ENCODE measurements at places on chromosomes 16 and 17.

- DNase-seq = no peak
Observed at GRCh38 chr16:70720425-70721201, 34.8 kb upstream of the MTSS2 start.

- DNase-seq = no peak
Observed at GRCh38 chr16:21197112-21197511, 14.3 kb downstream of the ZP2 start.

- no peak for DNase-seq
Observed at GRCh38 chr16:8554881-8555280, 35.4 kb downstream of the TMEM114 start.

DNA sequence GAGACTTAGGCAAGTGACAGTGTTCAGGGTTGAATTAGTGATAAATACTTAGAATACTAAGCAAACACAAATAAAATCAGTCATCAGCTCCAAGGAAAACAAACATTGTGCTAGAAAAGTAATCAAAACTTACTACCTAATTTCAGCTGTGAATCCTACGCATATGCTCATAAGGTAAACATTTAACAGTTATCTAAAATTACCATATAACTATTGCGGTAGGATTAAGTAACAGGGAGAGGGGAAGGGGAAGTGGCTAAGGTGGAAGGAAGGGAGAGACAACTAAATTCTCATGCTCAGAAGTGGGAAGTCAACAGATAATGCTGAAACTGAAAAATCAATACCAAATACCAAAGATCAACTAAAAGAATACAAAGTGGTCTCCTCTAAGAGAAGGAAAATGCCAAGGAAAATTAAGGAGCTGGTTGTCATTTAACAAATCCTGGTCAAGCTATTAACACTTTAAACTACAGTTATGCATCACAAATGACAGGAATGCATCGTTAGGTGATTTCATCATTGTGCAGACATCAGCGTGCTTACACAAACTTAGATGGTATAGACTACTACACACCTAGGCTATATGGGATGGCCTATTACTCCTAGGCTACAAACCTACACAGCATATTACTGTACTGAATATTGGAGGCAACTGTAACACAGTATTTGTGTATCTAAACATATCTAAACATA lies 20.0 kb downstream of the USP32 start:
- DNase-seq = no peak

DNA sequence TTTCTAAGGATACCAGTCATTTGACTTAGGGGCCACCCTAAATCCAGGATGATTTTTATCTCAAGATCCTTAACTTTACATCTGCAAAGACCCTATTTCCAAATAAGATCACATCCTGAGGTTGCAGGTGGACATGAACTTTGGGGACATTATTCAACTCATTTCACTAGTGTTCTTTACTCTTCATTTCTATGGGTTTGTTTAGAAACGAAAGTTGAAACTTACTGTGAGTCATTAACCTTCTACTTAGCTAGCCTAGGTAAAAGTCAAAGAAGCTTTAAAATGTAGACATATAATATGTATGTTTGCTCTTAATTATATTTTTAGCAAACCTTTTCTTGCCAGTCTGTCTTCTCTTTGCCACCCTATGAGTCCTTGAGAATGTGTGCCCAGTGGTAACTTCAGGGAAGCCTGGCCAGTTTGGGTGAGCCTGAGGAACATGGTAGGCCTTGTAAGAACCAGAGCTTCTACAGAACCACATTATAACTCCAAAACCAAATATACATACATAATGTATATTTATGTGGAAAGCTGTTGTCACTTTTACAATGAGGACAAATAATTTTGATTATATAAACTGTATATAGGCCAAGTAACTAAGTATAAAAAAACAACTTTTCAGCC lies 38.4 kb downstream of the BPTF start:
- no peak for DNase-seq

- no peak for DNase-seq
Observed at GRCh38 chr16:29192329-29193247, 207.7 kb downstream of the LAT start.

DNA sequence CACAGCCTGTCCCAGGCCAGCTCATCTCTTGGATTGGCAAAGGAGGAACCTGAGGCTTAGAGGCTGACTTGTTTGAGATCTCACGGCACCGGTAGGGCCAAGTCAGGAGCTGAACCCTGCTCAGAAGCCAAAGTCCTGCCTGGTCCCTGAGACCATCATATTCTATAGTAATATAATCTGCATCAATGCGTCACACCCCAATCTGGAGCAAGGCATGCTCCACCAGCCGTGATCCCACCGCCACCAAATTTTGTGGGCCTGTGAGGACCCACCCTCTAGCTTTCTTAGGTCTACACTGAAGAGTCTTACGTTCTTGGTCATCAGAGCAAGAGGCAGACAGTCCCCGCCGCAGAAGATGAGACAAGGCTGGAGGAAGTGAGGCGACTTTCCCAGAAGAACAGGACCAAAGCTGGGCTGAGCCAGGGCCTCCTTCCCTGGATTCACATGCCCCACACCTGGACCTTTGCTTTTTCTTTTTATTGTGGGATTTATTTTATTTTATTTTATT lies 2.7 kb downstream of the SULT1A1 start:
- no peak for DNase-seq

DNA sequence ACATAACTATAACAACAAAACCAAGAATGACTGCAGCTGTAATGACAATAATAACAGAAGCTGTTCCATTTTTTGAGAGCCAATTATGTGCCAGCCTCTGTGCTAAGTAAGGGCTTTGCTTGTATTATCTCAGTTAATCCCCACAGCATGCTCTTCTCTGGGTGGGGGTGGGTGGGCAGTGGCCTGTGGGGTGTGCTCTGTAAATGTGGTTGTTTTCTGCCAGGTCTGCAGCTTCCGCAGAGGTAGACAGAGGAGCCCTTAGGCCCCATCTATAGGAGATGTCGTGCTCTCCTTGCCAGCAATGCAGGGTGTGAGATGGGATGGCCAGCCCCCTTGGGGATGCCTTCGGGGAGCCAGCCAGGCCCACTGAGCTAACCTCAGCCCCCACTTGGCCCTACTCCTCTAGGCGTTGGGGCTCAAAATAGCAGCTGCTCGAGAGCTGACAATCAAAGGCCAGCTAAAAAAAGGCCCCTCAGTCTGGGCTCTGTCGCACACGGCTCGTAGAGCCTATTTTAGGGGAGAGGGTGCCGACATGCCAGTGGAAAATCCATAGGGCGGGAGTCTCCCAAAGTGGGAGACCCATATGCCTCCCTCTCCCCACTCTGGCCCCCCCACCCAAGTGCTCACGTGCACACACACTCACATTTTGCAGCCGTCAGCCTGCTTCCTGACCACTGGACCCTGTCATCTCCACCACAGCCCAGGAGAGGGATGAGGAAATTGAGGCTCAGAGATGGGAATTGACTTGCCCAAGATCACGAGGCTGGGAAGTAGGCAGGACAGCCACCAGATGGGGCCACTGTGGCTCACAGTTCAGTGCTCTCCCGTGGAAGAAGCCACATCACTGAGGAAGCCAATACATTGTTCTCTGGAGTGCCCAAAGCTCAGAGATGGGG lies 15.8 kb downstream of the CDH16 start:
- no peak for DNase-seq

All from BE2C (cell line).